ENCODE measurements at places on chromosomes 7 and 10.
A peak's percentile ranks its signal among the peaks of the same experiment; 100 is the strongest.

DNA sequence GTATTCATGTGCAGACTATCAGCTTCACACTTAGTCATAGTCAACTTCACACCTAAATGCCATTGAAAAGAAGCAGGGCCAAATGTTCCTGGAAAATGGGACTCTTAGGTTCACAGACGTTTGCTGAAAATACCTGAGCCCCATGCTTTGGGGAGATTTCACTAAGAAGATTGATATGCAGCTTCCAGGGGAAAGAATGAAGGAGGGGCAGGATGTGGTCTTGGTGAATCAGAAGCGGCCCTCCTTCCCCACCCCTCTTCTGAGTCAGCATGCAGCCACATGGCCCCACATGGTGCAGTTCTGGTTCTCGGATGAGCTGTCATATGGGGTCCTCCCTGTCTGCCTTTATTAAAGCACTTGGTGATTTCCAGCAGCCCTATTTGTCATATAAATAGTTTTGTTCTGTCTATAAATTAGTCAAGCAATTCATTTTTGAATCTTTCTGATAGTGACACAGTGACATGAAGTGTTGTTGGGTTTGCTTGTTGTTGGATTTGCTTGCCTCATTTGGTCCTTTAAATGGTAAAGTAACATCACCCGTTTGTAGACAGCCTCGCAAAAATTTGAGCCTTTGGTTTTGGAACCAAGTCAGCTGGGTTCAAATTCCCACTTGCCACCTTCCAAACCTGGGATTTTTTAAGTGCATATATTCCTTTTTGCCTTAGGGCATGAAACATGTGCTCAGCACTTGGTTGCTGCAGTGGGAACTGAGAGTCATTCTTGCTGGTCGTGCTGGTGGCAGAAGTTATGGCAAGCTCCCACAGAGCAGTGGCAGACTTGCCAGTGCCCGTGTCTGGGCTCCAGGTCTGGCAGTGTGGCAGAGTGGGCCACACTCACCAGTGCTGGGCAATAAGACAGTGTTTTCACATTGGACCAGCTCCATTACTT lies 68.1 kb upstream of the CDK6 start:
- DNase-seq = peak; percentile 23

- no peak for DNase-seq
These were observed 128.9 kb downstream of the FAM53B start for GRCh38 chr10:124615259-124615658.

GRCh38 chr7:28406192-28406591 lies 6.1 kb upstream of the CREB5 start:
- no peak for DNase-seq

- DNase-seq = no peak
These were observed 176.3 kb upstream of the MEOX2 start for GRCh38 chr7:15862781-15863165.

- no peak for DNase-seq
These were observed 358.8 kb downstream of the CALN1 start for GRCh38 chr7:72053292-72053691.

DNA sequence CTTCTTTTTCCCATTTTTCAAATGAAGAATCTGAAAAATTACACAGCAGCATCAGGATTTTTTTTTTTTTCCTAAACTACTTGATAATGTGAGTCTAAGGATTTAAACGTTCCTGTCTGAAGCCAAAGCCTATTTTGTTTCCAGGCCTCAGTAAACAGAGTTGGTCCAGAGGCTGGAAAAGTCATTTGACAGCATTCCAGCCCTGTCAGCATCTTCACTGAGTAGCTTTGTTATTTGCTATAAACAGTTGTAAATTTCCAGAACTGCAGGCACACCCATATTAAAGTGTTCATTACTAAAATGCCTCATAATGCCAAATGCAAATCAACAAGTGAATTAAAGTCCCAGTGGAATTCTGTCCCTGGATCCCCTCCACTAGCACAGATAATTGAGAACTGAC lies 35.5 kb upstream of the KMT2E start:
- DNase-seq = no peak

DNA sequence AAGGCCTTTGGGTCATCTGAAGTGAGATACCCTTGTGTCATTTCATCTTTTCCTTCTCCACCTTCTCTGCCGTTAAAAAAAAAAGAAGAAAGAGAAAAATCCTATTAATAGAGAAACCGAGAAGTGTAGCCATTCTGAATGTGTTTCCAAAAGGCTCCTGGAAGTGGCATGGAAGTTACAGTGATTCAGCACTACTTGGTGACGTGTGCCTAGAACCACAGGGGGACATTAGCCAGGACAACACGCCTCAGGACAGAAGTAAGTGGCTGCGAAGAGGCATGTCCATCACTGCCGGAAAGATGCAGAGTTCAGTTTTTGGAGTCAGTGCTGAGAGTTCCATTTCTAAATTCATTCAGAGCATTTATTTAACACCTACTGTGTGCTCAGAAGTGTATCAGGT lies 6.3 kb downstream of the HTRA1 start:
- no peak for DNase-seq

DNA sequence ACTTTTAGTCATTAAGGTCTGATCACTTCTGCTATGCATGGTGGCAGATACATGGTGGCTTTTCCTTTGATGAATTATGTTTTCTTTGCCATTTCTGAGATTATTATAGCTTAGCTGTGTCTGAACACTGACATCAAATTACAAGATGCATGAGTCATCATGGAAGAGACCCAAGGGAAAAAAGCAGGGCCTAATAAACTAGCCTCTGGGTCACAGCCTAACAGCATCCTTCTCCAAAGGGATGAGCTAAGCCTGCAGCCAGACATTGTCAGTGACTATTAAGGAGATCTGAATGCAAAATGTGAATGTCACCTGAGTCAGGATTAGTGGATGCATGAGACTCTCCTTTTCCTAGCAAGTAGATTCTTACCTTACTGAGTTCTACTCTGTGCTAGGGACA lies 19.1 kb upstream of the OGDHL start:
- no peak for DNase-seq

DNA sequence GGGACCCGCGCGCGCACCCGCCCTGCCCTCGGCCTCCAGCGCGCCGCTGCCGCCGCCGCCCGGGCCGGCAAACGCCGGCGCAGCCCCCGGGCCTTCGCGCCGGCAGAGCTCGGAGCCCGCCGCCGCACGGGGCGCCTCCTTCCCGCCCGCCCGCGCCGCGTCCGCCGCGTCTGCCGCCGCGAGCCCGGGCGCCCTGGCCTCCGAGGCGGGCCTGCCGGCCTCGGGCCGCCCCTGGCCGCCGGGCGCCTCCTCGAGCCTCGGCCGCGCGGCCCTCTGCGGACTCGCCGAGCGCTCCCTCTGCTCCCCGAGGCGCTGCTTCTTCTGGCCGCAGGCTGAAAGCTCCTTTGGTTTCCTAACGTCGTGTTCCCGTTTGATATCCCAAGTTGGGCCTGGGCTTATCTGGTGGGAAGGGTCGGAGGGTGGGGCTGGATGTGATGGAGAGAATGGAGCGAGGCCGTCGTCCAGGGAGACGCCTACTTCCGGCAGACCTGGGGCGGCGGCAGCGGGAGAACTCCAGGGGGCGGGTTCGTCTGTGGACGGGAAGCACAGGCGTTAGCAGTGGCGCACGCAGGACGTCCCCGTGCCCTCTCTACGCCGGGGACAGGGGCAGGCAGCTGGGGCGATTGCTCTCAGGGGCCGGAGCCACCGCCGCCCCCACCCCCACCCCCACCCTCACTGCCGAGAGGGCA lies 221.0 kb downstream of the PHTF2 start:
- DNase-seq = peak; percentile 16

DNA sequence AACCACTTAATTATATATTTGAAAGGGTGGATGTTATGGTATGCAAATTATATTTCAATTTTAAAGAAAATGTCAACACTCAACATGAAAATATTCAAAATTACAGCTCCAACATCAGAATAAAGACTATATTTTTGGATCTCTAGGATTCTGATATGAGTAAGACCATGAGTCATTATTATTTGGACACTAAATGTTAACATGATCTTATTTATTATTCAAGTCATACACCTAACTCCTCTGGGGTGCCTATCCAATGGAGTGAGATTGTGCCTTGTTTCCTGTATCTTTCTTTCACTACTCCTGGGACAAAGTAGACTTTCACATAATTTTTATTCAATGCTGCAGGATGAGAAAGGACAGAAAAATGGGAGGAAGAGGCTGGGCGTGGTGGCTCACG lies 135.2 kb upstream of the PRSS1 start:
- no peak for DNase-seq

DNA sequence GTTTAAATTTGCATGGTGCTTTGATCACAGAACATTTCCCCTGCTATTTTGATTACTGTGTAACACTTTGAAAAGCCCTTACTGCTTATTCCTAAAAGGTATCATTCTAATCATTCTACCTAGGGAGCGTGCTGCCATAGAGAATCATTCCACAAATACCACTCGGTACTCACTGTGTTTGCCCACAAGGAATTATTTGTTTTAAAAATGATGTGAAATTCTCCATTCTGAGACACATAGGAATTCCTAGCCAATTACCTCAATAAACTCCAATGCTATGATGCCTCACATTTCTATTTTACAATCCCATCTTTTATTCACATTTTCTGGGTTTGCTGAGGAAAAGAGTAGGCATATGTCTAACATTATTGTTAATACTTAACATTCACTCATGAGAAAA lies 16.2 kb upstream of the TES start:
- DNase-seq = no peak

GRCh38 chr10:57303566-57303965 lies 942.5 kb upstream of the ZWINT start:
- no peak for DNase-seq

GRCh38 chr10:31956200-31956946 lies 27.7 kb upstream of the ARHGAP12 start:
- DNase-seq = no peak

- DNase-seq = peak; percentile 37
These were observed 5.0 kb downstream of the MYO1G start for GRCh38 chr7:44973610-44974401.

DNA sequence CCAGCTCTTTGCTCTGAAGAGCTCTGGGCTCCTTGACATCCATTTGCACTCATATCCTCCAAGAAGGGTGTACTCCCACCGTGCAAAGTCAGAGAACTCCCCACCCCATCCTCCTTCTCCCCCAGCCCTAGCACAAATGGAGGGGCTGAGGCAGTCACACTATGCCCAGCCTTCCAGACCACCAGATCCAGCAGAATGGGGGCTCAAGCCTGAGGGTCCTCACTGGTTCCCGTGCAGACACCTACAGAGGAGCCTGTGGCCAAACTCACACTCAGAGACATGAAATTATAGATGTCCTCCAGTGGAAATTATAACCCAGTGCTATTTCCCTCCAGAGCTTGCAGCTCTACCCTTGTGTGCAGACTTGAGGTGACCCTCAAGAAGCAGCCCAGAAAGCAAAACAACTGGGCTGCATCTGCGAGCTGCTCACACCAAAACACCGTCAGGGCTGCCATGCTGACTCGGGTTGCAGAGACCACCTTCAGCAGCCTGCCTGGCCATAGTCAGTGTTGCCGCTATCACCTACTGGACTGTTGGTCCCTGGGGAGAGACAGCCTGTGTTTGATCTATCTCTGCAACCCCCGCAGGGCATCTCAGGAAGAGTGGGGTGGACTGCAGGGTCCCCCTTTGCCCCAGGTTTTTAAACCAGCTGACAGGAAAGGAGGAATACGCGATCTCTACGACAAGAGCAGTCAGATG lies 7.4 kb downstream of the ZNF488 start:
- DNase-seq = no peak

DNA sequence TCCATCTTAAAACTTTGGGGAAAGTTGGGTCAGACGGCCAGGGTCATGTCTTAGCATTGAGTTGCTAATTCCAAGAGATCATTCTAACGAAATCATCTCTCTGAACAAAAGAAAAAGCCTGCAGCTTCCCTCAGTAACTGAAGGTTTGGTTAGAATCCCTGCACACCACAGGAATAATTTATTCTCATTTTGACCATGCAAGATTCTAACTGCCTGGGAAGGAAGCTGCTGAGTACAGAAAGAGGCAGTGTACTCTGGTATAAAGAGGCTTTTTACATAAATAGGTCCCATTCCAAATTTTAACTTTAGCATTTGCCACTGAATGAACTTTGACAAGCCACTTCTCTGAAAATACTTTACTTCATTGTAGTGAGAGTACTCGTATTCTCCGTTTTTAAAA lies 76.9 kb upstream of the RSBN1L start:
- DNase-seq = no peak

- DNase-seq = no peak
These were observed 41.4 kb upstream of the SMARCD3 start for GRCh38 chr7:151289891-151290290.

DNA sequence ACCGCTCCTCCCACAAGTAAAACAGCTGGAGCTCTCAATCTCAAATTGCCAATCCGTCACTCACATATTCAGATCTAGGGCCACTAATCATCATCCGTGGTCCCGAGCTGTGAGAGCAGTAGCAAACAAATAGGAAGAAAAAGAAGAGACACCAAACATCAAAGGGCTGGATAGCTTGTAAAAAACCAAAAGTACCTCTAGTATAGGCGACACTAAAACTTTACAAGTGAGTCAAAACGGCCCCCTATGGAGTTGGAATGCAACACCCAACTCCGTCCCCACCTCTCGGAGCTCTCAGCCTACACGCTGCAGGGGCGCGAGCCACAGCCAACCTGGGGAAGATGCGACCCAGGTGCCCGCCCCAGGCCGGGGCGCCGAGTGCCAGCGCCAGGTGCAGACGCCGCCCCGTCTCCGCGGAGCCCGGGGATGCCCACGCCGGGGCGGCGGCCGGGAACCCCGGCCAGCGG lies 581 bp downstream of the FAM3C start:
- DNase-seq = peak; percentile 21

DNA sequence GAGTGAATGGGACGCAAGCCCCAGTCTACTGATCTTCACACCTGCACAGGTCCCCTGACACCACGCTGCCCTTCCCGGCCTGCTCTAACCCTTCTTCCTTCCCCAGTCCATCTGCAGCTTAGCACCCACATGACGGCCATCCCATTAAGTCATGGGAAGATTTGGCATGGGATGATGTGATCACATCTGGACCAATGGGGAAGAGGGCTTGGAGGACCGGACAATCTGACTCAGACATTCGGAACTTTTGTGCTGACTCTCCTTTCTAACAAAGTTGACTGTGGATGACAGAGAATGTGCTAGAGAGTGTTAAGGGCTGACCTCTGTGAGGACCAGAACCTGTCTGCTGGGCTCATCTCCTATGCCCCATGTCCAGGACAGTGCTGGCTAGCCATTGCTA lies 15.6 kb downstream of the CXCL12 start:
- no peak for DNase-seq

- DNase-seq = no peak
These were observed 240.3 kb downstream of the IPMK start for GRCh38 chr10:58027426-58027825.

All from activated naive CD4-positive, alpha-beta T cell (primary cell).